NCI-H1694 treated with DMSO at 0.1 percent for 48 hours (cell line): ENCODE measurements at places on chromosomes 4 and X.

DNA sequence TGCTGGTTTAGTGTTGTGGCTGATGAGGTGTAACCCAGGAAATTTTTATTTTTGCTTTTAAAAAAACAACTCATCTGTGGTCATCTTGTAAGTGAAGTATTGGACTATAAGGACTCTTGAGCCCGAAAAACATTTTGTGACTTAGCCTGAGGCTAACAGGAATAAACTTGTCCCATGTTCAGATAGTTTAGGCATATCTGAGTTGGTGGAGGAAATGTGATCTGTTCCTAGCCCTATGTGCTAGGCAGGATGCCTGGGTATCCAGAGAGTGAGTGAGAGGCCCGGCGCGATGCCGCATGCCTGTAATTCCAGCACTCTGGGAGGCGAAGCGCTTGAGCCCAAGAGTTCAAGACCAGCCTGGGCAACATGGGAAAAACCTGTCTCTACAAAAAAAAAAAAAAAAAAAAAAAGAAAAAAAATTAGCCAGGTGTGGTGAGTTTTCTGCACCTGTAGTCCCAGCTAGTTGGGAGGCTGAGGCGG, 3.7 kb downstream of the SMS start:
- no peak for DNase-seq

GRCh38 chr4:152805818-152806217, 26.1 kb downstream of the ARFIP1 start:
- DNase-seq: no peak

DNA sequence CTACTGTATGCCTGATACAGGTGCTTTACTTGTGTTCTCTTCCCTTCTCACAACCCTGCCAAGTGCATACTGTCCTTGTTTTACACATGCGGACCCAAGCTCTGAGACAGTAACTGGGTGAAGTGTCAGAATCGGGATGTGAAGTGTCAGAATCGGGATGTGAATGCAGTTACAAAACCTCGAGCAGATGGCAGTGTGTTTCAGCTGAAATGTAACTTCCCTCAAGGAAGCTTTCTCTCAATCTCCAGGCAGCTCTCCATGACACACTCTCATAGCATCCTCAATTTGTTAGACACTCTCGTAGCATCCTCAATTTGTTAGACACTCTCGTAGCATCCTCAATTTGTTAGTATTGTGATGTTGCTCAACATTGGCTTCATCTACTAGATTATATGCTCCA, 1.1 kb upstream of the HPSE start:
- DNase-seq: no peak

GRCh38 chrX:17361620-17362019, 13.4 kb upstream of the NHS start:
- DNase-seq: no peak

DNA sequence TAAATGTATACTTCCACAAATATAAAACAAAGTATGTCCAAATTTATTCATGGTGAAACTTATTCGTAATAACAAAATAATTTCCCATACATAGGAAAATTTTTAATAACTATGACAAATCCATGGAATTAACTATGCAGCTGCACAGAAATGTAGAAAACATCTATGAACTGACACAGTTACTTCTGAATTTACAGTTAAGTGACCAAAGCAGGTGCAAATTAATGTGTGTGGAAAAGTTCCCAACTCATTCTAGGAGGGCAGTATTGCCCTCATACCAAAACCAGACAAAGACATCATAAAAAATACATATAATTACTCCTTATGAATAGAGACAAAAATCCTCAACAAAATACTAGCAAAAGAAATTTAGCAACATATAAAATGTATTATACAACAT, 12.5 kb downstream of the LDOC1 start:
- no peak for DNase-seq

GRCh38 chrX:107025545-107025944, 25.5 kb upstream of the MORC4 start:
- peak; percentile 43 for DNase-seq

DNA sequence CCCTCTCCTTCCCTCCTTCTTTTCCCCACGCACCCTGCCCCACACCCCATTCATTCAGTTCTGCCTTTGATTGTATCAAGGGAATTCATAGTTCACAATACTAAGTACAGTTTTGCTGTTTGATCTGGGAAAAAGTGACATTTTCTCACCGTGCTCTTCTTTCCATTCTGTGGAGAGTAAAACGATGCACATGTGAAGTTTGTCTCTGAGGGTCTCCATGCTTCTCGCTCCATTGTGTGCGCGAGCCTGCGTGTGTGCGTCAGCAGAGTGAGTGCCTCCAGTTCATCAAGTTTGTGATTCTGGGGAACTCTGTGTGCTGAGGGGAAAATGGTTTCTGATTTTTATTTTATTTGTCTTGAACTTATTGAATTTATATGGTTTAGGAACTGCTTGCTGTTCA, 1.9 kb downstream of the STK26 start:
- DNase-seq: no peak

GRCh38 chrX:16067886-16068515, 55.4 kb upstream of the GRPR start:
- DNase-seq: no peak

GRCh38 chr4:73244945-73245601, 13.5 kb downstream of the ANKRD17 start:
- no peak for DNase-seq

- no peak for DNase-seq
Measured at GRCh38 chr4:90876296-90876695, 749.1 kb downstream of the CCSER1 start.

DNA sequence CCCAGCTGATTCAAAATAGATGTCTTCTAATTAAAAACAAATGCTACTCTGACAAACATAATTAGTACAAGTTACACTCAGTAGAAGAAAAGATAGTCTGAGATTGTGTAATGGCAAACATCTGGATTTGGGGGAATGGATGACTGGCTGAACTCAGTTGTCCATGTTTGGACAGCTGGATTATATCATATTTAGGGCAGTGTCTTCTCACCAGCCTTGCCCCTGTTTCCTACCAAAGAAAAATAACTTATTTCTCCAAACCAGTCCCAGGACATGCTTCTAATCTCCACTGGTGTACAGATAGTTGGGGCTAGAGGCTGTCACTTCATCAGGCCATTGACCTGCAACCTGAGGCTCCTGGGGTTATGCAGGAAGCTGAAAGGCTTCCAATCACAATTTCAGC, 237.3 kb downstream of the USP46 start:
- DNase-seq: no peak

GRCh38 chrX:6307156-6307555, 78.5 kb upstream of the NLGN4X start:
- no peak for DNase-seq

DNA sequence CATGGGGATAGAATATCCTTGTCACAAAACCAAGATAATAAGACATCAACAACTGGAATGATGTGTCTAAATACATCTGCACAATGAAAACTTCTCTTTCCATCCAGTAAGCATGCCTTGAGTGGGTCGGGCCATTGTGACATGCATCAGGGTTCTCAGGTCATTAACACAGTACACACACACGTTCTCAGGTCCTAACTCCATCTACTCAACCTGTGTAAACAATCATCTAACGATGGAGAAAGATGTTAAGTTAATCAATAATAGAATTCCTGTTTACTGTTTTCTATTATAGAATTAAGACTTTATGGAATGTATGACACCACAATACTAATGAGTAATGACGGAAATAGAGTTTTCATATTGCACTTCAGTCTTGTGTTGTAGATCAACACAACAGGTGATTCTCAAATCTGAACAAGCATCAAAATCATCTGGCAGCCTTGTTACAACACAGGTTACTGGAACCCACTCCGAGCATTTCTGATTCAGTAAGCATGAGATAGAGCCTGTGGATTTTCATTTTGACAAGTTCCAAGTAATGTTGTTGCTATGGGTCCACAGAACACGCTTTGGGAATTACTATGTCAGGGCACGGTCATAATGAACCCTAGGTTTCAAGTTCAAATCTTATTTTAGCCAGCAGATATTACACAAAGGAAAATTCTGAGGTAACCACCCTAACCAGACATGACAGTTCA, 315.8 kb upstream of the TEX13C start:
- DNase-seq: no peak

DNA sequence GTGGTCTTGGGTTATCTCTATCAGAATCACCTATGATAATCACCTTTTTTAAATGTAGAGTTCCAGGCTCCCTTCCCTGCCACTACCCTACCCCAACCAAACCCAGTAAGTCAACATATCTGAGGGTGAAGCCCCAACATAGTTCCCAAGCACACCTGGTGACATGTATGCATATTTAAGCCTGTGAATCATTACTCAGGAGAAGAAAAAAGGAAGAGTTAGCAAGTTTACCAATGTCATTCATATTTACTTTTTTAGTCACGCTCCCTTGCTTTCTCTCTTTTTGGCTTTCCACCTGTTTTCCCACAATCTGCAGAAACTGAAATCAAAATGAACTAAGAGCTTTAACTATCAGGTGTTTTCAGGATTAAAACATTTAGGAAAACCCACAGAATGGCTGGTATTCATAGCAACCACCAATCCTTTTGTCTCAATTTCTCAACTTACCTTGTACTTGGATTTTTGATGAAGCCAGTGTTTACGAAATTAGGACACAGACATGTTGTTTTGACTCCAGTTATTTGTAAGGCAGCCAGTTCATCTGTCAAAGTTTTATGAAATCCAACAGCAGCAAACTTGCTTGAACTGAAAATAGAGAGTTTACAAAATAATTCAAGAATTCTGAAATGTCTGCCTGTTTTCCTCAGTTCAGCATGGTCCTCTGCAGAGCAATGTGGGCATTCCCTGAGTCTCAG, 34.0 kb downstream of the HSD17B11 start:
- DNase-seq: no peak

DNA sequence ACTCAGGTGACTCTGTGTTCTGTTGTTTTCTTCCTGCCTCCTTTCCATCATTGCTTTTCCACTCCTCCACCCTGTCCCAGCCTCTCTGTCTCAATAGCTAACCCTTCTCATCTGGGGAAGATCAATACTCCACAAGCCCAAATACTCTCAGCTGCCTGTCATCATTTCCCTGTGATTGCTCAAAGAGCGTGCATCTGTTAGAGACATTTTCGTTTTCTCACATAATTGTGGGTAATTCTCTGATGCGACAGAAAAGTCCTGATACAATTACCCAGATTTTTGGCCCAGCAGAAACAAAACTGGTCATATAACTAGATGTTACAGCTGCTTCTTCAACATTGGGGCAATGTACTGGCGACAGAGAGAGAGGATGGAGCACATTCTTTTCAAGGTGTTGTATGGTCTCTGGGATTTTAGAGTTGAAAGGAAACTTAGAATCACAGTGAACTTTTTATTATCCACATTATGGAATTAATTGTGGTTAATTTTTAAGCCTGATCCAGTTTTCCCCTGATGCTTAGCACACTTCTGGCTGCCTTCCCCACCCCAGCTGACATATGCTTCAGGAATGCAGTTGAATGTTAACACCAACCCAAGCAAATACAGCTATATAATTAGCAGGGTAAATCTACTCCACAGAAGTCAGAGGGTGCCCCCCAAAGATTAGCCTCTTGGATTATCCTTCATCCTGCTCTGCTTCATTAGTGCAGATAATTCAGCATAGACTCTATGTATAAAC, 171.4 kb upstream of the ANXA3 start:
- no peak for DNase-seq

DNA sequence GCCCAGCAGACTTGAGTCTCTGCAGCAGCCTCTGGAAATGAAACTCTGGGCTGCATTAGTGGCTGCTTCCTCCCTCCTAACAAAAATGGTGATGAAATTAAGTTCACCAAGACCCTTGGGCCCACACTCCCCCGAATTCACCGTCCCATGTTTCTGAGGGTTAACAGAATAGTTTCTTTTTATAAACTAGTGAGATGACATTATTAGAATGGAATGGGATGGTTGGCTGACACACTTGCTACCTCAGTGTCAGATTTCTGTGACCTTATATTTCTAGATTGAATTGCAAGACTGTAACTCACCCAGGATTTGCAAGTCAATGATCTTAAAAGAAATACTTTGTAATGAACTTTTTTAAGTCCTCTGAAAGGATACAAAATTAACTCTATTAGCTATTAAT, 127.1 kb downstream of the SHROOM3 start:
- DNase-seq: no peak

GRCh38 chrX:151359931-151360871, 36.8 kb upstream of the VMA21 start:
- DNase-seq: no peak

DNA sequence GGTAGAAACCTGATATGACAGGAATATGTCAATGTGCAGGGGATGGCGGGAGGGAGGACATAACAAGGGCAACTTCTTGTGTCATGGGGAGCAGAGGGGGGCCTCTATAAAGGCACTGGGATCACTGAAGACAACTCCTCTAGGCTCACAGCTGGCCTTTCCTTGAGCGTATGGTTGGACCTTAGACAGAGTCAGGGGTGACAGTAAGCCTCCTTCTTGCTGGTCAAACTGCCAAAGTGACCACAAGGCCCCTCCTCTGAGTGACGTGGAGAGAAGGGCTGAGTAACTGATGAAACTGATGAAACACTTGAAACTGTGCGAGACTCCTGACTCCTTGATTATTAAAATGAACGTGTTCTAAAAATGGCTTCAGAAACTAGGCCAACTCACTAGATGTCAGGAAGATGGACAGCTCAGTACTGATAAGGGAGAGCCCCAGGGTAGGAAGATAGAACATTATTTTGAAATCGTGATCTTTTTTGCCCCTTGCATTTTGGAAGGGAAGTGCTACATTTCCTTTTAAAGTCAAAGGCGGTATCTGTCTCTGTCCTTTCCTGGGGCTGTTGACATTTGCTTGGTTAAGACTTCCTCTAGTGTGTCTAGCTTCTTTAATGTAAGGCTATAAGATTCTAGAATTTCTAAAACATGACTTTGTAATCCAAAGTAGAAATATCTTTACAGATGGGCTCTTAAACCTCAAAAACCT, 1.6 kb downstream of the RAB33A start:
- DNase-seq: no peak

GRCh38 chr4:76233083-76233482, 18.4 kb upstream of the FAM47E start:
- no peak for DNase-seq

DNA sequence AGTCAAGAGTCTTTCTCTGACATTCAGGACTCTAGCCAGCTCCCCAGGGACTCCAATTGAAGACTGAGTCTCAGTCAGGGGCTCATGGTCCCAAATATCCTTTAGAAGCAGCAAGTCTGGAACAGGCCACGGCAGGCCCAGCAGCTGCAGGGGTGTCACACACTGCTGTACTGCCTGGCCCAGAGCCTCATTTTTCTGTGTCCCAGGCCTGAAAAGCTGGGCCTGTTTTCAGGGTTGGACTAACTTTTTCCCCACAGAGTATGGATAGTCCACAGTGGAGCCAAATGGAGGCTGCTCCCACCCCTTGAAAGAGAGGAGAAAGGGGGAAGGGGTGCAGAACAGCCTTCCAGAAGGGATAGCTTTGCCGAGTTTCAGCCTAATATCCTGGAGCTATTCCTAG, 146.8 kb upstream of the NALF2 start:
- DNase-seq: no peak

DNA sequence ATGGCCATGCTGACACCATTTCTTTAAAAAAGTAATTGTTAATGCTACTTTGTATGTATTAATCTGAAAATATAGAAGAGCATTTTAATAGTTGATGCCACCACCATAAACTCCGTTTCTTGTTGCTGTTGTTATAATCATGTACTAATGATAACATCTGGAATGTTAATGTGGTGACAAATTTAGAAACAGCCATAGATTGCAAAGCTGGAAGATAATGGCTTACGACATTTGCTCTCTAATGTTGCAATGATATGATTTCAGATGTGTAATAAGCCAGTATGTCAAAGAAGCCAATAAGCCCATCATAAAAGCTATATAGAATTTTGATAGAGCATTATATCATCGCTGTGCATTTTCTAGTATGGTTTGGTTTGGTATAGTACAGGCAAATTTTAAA, 579.4 kb upstream of the ZFP42 start:
- DNase-seq: no peak

- DNase-seq: no peak
Measured at GRCh38 chr4:75512386-75513211, 1.6 kb downstream of the RCHY1 start.
